ENCODE measurements at places on chromosomes 4 and X. TPM values are rescaled to one million over a fixed set of nuclear protein-coding genes. Genes with fewer than 3 reads are reported as not detected.

The PDE5A gene
- 50.2 TPM for polyA plus RNA-seq

The MSMO1 gene
- polyA plus RNA-seq, result 79.4 TPM

The SMARCA1 gene
- polyA plus RNA-seq, result 122 TPM

The MAML3 gene
- polyA plus RNA-seq, result 17.4 TPM

The DMP1 gene
- 0.01 TPM for polyA plus RNA-seq

The GABRA4 gene
- 0.08 TPM for polyA plus RNA-seq

The SSX2 gene
- polyA plus RNA-seq, result not detected

The NEXMIF gene
- 3.9 TPM for polyA plus RNA-seq

The TIGD4 gene
- polyA plus RNA-seq, result 2.4 TPM

The AFM gene
- polyA plus RNA-seq, result 15.8 TPM

The MAGEA9B gene
- polyA plus RNA-seq, result 0.08 TPM

The ASB9 gene
- 13.6 TPM for polyA plus RNA-seq

The HTN1 gene
- not detected for polyA plus RNA-seq

The GPC4 gene
- polyA plus RNA-seq, result 20.8 TPM

The MAGEA1 gene
- polyA plus RNA-seq, result not detected

The CYLC1 gene
- not detected for polyA plus RNA-seq

The LRIT3 gene
- 0.31 TPM for polyA plus RNA-seq

The CT47B1 gene
- polyA plus RNA-seq, result not detected

DNA sequence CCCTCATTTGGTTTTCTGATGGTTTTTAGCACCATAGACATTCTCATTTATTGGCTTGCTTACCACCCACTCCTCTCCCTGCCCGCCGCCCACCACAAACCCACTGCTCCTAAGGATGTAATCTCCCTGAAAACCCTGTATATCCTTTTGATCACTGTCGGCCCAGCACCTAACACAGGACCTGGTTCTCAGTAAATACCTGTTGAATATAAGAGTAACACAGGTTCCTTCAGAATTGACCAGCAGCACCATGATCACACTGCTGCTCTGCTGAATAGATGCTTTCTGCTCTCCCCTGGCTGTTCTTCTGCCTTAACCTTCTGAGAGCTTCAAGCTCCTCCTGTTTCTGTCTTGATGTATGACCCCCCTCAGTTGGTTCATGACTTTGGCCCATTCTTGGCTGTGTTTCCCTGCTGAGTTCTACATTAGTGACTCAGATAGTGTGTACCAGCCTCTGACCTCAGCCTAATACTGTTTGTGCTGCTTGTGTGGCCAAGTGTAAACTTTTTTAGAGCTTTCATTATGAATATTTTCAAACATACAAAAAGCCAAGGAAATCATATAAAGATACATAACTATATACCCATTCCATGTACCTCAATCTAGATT is 265.3 kb downstream of the FRMPD4 start:
- no peak for DNase-seq

GRCh38 chrX:97344724-97345123 is 461.0 kb downstream of the RPA4 start:
- DNase-seq, result no peak

DNA sequence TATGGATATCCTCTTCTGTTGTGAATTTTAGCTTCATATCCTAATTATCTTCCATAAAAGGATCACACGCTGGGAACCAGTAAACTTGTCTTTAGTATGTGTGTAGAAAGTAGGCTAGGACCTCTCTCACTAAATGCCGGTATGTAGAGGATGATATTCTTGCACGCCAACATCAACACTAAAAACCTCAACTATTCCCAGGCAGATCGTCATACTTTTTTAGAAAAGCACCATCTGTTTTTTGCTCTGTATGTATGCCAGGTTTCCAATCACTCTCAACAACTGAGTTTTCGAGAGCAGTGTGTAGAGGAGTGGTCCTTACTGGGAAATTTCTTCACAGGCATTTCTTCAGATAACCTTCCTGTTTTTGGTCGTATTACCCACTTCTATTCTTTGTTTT is 283.6 kb downstream of the GALNTL6 start:
- no peak for DNase-seq

- DNase-seq, result no peak
These were observed 107.0 kb upstream of the HPGD start for GRCh38 chr4:174629265-174629664.

GRCh38 chr4:735583-735982 is 30.0 kb downstream of the PCGF3 start:
- DNase-seq, result no peak

GRCh38 chr4:142961866-142962265 is 115.8 kb upstream of the INPP4B start:
- DNase-seq, result no peak

DNA sequence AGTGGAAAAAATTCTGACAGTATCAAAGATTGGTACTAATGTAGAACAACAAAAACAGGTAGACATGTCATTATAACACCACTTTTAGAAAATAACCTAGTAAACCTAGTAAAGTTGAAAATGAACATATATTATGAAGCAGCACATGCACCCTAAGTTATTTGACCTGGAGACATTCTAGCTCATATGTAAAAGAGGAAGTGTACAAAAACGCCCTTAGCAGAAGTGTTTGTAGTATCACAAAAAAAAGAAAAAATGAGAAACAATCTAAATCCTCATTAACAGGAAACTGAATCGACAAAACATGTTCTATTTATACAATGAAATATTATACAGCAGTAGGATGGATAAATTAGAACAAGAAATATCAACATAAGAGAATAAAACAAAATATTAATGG is 318.9 kb upstream of the PPP1R2C start:
- DNase-seq, result no peak

DNA sequence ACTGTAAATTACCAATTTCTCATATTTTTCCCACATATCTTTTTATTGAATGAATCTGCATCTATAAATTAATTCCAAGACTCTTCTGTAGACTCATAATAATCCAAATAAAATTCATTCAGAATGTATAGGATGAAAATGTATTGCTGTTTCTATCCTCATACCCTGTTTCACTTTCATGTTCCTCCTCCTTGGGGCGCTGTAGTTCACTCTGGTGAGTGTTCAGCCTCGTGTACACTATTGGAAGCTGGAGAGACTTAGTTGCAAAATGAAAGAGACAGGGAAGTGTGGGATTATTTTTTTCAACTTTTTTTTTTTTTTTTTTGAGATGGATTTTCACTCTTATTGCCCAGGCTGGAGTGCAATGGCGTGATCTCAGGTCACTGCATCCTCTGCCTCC is 296.1 kb downstream of the TLL1 start:
- no peak for DNase-seq

- no peak for DNase-seq
These were observed 267.4 kb downstream of the ANK2 start for GRCh38 chr4:113316879-113317278.

- no peak for DNase-seq
These were observed 3.6 kb downstream of the PSAPL1 start for GRCh38 chr4:7430965-7431695.

DNA sequence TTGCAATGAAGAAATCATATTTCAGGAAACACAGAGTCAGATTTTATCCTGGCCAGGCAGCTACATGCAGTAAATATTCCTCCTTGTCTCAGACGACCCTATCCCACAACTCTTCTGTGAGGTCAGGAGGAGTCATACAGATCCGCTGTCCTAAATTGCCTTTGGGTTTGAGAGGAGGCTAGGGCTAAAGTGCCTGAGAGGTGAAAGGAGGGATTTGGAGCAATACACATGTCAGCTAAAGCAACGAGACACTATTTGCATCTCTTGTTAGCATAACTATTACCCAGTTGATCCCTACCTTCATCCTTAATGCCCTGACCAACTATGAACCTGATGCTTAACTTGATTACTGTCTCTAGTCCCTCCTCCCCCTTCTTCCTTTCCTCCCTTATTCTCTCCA is 98.6 kb downstream of the TBC1D19 start:
- no peak for DNase-seq

- DNase-seq, result no peak
These were observed 1.0 kb downstream of the SCD5 start for GRCh38 chr4:82797405-82798111.

GRCh38 chr4:10120943-10121567 is 4.5 kb upstream of the WDR1 start:
- DNase-seq, result no peak

DNA sequence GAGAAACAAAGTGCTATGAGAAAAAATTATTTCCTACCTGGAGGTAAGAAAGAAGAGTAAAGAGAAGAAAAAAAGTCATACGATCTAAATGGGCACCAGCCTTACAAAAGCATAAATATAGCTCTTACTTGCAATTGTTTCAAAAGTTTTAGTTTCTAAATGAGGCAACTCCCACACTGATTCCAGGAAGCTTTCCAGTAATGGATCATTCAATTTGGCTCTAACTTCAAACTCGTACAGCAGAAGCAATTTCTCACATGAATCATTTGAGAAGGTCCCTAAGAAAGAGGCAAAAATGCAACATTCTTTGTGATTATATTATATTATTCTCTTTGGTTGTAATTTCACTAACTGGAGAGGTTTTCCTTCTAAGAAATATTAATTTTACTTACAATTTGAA is 109.9 kb downstream of the DLG3 start:
- DNase-seq, result no peak

- no peak for DNase-seq
These were observed 934.5 kb upstream of the TENM3 start for GRCh38 chr4:181308476-181309312.

DNA sequence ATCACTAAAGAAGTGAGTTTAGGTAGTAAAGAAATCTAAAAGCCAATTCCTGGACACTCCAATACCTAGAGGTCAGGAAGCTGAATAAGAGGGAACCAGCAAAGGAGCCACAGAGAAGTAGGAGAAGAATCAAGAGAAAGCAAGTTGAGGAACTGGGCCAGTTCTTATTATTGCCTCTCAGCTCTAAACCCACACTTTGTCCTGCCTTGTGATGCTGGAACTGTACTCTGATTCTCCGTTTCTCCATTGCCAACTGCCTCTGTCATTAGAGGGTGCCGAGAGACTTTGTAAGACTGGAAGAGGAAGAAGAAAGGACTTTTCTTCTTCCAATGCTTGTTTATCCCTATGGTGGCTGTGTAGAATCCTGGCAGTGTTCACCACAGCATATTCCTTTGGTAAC is 38.6 kb downstream of the NSUN7 start:
- DNase-seq, result no peak

GRCh38 chr4:79155336-79155735 is 170.5 kb downstream of the NAA11 start:
- no peak for DNase-seq

- peak; percentile 18 for DNase-seq
These were observed 42.4 kb downstream of the SLC7A11 start for GRCh38 chr4:138199568-138200235.

DNA sequence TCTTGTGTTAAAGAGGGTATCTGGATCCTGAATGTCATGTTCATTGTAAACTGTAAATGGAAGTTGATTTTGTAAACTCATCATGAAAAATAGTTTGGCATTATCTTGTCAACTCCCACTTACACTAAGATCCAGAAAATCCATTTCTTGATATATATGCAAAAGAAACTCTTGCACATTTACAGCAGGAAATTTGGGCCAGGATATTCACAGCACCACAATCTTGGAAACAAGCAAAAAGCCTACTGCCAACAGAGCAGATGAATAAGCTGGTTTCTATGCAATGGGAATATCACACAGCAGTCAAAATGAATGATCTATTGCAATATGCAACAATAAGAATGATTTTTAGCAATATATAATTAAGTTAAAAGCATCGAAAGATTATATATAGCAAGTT is 8.6 kb downstream of the GABRA4 start:
- DNase-seq, result no peak

GRCh38 chr4:23876418-23877089 is 13.3 kb downstream of the PPARGC1A start:
- DNase-seq, result no peak

- DNase-seq, result no peak
These were observed 17.9 kb upstream of the PPP2R3B start for GRCh38 chrX:404656-405055.

GRCh38 chr4:99301376-99302164 is 10.8 kb upstream of the ADH1A start:
- DNase-seq, result no peak

DNA sequence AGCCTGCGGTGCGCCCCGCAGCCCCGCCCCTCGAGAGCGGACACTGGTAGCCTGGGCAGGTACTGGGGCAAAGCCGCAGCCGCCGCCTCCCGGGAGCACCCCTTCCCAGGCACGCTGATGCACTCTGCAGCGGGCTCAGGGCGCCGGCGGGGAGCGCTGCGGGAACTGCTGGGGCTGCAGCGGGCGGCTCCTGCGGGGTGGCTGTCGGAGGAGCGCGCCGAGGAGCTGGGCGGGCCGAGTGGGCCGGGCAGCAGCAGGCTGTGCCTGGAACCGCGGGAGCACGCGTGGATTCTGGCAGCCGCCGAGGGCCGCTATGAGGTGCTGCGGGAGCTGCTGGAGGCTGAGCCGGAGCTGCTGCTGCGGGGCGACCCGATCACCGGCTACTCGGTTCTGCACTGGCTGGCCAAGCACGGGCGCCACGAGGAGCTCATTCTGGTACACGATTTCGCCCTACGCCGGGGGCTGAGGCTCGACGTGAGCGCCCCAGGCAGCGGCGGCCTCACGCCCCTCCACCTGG is 401 bp downstream of the SOWAHD start:
- DNase-seq, result no peak

DNA sequence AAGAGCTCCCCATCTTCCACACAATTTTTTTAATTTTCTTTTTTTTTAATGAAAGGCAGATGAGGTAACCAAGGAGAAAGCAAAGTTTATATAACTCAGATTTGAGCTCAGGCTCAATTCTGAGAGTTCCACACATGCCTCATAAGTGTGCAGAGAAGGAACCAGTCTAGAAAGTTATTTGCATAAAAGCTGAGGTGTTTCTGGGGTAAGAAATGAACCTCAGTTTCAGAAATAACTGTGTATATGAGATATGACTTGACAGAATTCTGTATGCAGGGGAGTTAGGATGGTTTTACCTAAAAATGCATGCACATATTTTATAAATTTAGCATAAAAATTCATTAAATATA is 51.3 kb downstream of the DTHD1 start:
- DNase-seq, result no peak

DNA sequence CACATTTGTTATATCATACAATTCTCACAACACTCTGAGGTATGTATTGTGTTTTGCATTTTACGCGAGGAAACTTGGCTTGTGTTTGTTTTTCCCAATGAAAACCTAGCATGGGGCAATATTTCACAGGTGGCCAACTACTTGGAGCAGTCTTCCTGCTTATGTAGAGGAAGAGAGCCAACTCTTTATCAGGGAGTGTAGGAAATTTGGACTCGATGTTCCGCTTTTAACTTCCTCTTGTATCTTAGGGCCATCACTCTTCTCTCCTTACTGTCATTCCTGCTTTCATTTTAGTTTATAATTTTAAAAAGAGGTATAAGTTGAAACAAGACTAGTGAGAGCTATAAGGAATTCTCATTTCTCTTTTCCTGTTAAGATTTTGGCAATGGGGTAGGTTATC is 107.7 kb upstream of the RPS6KA3 start:
- no peak for DNase-seq

- no peak for DNase-seq
These were observed 818.5 kb downstream of the FAM133A start for GRCh38 chrX:94492541-94492940.

- DNase-seq, result no peak
These were observed 182.7 kb downstream of the PABPC4L start for GRCh38 chr4:134018846-134019245.
